ENCODE measurements at places on chromosomes 1 and 21.

DNA sequence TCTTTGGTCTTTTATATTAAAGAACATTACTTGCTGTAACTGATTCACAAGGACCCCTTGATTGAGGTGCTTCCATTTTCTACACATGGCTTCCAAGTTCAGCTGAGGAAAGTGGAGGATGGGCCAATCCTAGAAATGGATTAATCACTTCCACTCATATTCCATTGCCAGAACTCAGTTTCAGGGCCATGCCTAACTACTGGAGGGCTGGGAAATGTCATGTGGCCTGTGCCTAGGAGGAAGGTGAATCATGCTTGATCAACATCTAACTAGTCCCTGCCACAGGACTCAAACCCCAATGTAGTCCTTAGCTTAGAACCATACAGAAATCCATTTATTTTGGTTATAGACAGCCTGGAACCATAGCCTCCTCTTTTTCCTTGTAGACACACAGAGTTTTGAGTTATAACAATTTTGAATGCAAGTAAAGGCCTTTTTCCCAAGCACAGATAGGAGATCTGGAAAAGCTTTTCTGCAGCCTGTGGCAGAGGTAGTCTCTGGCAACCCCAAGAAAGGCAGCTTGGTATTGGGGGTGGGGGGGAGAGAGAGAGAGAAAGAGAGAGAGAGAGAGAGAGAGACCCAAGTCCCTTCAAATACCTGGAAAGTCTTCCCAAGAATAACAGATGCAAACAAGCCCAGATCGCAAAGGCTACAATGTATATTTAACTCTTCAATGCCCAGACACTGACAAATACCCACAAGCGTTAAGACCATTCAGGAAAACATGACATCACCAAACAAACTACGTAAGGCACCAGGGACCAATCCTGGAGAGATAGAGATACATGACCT is 12.5 kb downstream of the MAST2 start:
- peak; percentile 44 for DNase-seq

DNA sequence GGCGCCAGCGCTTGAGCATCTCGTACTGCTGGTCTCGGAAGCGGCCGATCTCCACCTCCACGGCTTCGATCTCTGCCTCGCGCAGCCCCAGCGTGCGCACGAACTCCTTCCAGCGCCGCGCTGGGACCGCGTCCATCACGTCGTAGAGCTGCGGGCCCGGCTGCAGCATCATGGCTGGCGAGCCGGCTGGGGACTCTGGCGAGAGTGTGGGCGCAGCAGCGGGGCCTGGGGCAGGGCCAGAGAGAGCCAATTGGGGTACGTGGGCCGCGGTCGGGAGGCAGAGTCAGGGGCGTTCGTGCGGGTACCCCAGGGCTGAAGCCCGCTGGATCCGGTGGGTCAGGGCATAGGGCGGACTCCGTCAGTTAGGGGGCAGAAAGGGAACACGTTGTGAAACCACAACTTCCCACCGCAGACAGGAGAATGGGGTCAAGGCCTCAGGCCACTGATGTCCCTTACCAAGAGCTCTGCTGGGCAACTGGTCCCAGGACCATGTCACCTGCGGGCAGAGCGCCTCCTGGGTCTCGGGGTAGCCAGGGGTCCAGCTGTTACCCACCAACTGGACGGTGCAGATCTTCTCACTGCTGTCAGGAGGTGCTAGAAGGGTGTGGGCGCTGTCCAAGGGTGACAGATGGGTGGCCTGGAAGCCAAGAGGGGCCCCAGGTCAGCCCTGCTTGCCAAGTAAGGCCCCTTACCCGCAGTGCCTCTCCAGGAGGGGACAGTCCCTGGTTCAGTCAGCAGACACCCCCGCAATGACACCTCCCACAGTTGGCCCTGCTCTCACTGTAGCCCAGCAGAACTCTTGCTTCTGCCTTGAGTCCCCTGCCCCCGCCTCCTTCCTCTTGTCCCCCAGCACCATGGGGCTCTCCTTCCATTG is 4.2 kb downstream of the TNFRSF25 start:
- DNase-seq, result no peak

DNA sequence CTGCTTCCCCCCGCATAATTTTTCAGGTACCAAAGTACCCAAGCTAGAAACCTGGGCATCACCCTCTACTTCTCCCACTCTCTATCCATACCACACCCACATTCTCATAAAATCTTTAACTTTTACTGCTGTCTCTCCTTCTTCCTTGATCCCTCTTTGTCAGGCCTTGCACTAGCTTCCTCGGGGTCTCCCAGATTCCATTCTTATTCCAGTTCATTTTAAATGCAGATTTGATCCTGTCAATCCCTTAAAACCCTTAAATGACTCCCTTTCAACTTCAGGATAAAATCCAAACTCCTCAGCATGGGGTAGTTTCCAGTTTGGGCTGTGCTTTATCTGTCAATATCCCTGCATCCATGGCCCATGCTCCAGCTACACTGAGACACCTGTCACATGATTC is 343.5 kb downstream of the PBX1 start:
- DNase-seq, result no peak

DNA sequence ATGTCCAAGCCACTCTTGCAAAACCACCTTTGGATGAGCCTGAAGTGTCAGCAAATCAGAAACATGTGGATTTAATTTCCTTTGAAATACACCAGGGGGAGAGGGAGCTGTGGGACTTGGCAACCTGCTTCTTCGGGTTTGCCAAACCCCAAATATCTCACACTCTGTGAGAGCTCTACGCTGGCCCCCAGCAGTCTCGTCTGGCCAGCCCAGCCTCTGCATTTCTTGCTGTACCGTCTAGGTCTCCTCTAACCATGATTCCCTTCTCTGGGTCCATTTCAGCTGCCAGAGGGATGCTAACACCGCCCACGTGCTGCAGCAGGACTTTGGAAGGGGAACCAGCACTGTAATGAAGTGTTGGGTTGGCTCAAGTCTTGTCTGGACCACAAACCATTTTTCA is 114.6 kb downstream of the MRPS6 start:
- no peak for DNase-seq

DNA sequence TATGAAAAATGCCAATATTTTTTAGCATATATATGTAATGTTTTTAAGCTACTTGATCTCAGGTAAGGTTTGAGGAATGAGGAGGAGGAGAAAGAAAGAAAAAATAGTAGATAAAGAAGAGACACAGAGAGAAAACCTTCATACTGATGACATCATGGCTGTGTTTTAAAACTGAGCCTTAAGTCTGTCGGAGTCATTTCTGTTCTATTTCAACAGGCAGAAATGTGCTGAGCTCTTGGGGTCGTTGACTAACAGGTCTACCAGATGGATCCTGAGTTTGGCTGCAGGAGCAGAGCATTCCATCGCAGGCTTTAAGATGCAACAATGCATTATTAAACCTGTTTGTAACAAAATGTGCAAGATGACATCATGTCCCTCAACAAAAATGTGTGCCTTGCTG is 356.0 kb downstream of the TGFB2 start:
- no peak for DNase-seq

DNA sequence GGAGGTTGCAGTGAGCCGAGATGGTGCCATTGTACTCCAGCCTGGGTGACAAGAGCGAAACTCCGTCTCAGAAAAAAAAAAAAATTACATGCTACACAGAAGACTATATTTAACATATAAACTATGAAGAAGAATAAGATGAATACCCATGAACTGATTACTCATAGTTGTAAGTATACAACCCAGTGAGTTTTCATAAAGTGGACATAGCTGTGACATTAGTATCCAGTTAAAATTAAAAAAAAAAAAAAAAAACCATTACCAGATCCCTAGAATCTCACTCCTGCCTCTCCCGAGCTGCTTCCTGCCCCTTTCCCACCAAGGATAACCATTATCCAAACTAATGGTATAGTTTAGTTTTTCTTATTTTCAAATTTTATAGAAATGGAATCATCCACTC is 37.4 kb downstream of the UBE4B start:
- DNase-seq, result no peak

GRCh38 chr1:180907313-180908055 is 5.2 kb upstream of the KIAA1614 start:
- DNase-seq, result no peak

DNA sequence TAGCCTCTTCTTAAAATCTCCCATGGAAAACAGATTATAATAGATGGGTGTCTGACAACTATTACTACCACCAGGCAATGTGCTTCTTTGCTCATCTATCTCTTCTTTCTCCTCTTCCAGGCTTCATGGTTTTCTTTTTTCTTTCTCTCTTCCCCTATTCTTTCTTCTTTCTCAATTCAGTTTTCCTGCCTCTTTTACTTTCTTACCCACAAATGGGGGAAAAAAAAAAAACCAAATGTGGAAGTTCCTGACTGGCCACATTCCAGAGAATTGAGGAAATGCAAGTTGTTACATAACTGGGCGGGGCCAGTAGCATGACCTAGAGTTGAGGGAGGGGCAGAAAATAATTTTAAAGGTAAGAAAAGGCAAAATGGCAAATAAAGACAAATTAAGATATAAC is 10.9 kb upstream of the SMG7 start:
- peak; percentile 63 for DNase-seq

DNA sequence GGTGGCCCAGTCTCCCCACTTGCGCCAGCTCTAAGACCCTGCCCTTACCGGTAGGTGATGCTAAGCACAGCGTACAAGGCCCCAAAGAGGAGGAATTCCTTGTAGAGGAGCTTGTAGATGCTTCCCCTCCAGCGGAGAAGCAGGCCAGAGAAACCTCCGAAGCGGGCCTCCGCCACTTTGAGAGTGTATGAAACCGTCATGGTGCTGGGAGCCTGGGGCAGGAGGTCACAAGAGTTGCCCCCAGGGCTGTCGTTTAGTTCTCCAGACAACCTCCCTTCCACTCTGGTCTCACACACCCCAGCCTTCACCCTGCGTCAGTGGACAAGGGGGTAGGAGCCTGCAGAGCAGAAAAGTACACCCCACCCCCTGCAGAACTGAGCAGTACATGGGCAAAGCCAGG is 464 bp downstream of the BEST4 start:
- DNase-seq, result no peak

DNA sequence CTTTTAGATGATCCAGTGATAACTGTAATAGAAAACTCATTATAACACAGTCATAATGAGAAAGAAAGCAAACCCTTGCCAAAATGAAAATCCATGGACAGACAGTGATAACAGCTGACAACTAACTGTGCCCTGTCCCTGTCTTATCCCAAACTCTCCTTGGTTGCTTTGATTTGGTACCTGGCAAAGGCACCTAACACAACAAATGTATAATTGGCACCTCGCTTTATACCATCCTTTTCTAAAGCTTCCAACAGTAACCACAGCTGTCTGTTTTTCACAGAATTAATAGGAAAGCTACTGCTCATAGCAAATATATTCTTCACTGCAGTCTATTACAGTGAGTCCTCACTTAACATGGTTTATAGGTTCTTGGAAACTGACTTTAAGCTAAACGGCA is 118.4 kb upstream of the KRTAP19-8 start:
- no peak for DNase-seq

- DNase-seq, result peak; percentile 28
These were observed 11.9 kb upstream of the RIPPLY3 start for GRCh38 chr21:36994501-36995158.

DNA sequence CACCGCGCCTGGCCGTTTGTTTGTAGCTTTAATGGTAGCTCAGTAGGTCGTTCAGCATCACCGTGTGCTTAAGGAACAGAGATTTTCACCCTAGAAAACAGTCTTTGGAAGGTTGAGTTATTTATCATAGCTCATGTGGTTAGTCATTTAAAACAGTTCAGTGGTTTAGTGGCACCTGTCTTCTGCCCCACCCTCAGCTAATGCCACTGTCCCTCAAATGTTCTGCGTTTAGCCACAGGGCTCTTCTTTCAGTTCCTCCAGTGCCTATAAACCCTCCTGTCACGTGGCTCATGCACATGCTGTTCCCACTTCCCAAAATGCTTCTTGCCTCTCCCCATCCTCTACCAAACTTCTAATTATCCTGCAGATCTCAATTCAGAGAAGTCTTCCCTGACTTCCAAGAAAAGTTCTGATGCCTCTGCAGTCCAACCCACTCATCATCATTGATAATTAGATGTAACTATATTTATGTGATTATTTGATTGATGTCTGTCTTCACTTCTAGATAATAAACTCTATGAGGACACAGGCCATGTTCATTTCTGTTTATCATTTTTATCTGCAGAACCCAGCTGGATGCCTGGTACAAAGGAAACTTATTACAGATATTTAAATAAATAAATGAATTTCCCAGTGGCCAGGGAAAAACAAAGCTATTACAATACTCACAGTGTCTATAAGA is 14.4 kb upstream of the DIPK1A start:
- no peak for DNase-seq

DNA sequence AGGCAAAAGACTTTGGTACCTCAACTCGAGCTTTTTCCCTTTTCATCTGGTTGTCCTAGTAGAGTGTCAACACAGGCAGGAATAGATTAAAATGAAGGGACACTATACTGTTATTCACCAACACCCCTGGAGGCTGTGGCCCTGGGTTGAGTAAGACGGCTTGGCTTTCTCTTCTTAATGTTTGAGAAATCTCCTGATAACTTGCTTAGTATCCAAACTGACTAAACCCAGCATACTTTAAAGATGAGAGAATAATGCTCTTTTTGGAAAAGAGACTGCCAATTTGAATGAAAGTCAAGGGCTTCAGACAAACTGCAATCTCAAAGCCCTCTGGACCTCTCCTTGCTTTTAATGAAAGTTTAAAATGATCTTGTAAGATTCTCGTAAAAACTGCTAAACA is 2.6 kb upstream of the SLC30A1 start:
- DNase-seq, result peak; percentile 73

DNA sequence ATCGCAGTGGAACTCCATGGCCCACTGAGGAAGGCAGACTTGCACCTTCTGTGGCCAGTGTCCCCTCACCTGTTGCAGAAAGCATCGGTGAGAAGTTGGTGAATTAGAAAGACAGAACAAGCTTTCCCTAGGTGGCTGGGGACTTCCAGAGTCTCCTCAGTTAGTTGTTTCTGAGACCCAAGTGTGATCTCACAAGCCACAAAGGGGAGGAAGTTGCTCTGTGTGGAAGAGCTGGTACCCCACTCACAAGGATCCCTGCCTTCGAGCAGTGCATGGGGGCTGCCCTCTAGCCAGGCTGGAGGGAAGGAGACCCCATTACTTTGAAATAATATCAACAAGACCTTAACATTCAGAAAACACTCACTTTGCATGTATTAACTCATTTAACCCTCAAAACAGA is 2.1 kb downstream of the PRELP start:
- DNase-seq, result no peak

DNA sequence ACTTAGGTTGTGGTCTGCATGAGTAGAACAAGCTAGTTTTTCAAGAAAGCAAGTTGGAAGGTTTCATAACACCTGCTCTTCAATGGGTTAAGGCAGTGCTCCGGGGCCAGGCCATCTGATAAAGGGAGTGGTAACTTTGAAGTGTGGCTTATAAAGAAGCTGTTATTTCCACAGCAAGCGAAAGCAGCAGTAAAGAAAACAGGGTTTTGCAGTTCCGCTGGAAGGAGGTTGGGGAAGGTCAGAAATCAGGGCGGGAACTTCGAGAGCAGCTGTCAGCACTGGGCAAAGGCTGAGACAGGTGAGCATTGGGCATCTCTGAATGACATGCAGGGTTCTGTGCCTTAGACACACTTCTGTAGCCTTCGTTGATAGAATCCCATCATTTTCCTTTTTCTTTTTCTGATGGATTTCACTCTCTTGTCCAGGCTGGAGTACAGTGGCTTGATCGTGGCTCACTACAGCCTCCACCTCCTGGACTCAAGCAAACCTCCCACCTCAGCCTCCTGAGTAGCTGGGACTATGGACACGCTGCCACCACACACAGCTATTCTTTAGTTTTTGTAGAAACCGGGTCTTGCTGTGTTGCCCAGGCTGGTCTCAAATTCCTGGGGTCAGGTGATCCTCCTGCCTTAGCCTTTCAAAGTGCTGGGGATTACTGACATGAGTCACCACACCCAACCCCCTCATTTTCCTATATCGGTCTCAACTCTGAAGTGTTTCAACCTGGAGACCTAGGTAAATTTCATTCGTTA is 20.5 kb downstream of the TMEM51 start:
- no peak for DNase-seq

GRCh38 chr1:21292503-21292983 is 2.3 kb upstream of the ECE1 start:
- no peak for DNase-seq
